ENCODE measurements at places on chromosomes 5 and 9.

DNA sequence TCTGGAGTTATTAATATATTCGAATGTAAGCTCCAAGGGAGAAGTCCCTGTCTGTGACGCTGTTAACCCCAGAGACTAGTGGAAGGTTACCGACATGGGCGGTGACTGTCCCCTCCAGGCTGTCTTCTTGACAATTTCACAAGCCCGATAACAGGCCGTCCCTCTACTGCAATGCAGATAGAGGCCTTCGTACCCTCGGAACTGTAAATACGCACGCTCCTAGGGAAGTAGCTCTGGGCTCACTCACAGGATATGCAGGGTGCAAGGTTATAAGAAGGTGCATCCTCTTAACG, 680 bp upstream of the RFK start:
- DNase-seq: peak; percentile 64

DNA sequence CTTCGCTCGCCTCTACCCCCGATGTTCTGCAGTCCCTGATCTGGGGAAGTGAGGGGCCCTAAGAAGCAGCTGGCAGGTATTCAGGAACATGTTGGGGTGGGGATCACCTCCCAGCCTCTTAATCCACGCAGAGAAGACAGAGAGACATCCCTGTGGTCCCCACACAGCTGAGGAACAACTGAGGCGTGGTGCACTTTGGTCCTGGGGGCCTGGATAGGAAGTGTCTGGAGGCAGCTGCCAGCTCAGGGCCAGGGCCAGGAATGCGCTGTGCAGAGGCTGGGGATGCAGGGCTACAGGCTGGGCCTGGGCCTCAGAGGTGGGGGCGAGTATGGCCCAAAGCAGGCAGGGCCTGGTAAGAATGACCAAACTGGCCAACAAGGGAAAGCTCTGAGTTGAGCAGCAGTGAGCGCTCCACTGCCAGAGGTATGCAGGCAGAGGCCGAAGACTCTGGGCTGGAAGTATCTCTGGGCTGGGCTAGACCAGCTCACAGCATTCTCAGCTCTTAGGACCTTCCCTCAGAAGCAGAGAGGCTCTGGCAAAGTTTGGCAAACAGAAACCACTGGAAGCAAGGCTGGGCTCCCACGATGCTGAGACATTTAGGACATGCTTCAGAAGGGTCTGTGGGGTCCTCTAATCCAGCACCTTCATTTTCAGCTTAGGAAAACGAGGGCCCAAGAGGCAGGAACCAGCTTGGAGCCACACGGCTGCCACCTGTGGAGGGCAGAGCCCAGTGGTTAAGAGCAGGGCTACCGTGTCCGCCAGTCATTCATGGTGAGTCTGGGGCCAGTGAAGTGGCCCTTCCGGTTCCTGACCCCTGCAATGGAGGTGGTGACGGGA, 174.4 kb downstream of the GAPVD1 start:
- DNase-seq: no peak

DNA sequence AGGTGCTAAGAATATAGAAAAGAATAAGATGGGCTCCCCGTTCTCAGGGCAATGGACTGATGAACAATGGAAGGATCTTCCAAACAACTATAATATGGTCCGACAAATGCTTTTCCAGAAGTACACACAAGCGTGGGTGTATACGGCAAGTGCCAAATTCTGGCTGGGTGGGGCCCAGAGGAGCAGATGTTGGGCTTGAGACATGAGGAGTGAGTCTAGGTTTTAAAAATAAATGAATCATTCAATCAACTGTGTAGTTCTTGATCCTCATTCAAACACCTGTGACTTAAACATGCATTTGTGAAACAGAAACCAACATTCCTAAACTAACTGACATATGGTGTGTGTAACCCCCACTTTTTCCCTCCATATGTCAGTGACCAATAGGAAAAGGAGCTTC, 47.9 kb downstream of the MFAP3 start:
- no peak for DNase-seq

GRCh38 chr5:124661317-124662141, 84.9 kb downstream of the ZNF608 start:
- DNase-seq: no peak

DNA sequence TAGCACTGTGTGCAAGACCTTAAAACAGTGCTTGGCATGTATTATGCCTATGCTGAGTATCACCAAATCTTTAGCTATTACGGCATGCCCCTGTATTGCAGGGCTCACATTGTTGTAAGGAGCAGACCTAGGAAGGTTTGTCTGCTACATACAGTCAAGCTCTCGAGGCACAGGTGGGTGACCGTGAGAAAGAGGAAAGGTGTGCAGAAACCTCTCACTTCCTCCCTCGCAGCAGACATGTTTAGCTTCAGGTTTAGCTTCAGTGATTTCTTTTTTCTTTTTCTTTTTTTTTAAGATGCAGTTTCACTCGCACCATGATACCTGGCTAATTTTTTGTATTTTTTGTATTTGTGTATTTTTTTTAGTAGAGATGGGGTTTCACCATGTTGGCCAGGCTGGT, 275.8 kb upstream of the RIOK2 start:
- DNase-seq: no peak
